ENCODE measurements at places on chromosomes 13 and 19.
A peak's percentile ranks its signal among the peaks of the same experiment; 100 is the strongest.

- DNase-seq, result no peak
Observed at GRCh38 chr19:46998445-46999125, 21.1 kb upstream of the NPAS1 start.

GRCh38 chr13:50916701-50917184, 7.2 kb downstream of the RNASEH2B start:
- no peak for DNase-seq

- DNase-seq, result peak; percentile 63
Observed at GRCh38 chr19:42176990-42177685, 40.3 kb downstream of the DEDD2 start.

GRCh38 chr13:100883453-100883852, 208.9 kb upstream of the TMTC4 start:
- no peak for DNase-seq

GRCh38 chr13:26590951-26591350, 33.5 kb downstream of the WASF3 start:
- DNase-seq, result no peak

GRCh38 chr19:31338069-31338776, 11.0 kb downstream of the TSHZ3 start:
- peak; percentile 13 for DNase-seq

DNA sequence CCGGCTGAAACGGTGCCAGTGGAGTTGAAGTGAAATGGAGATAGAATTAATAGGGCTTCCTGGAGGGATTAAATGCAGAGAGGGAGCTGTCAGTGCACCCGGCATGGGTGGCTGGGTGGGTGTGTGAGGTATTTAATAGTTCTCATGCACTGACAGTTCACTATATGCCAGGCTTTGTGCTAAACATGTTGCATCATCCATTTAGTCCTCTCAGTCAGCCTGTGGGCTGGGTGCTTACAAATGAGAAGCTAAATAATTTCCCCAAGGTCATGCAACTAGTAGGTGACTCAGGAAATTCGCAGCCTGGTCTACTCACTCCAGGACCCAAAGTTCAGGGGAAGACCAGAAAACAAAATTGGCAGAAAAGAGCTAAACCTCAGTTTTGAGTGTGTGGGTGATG, 63.5 kb upstream of the SPATA13 start:
- DNase-seq, result peak; percentile 44

DNA sequence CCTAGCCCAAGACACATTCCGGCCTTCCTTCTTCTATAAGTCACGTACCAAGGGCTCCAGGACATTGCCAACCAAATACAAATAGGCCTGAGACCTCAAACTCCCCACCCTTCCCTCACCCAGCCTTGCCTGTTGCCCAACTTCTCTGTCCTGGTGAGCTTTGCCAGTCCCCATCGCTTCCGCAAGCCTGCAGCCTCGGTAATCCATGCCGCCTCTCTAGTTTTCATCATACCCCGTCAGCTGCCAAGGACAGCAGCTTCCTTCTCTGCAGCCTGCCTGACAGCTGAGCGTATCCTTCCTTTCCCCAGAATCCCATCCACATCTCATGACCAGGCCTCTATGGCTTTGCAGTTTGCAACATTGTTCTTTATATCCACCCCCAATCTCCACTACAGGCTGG, 36.6 kb upstream of the POMP start:
- no peak for DNase-seq
